ENCODE measurements at places on chromosomes 11 and 22.

GRCh38 chr11:19721176-19721575 lies 8.5 kb downstream of the NAV2 start:
- DNase-seq: no peak

DNA sequence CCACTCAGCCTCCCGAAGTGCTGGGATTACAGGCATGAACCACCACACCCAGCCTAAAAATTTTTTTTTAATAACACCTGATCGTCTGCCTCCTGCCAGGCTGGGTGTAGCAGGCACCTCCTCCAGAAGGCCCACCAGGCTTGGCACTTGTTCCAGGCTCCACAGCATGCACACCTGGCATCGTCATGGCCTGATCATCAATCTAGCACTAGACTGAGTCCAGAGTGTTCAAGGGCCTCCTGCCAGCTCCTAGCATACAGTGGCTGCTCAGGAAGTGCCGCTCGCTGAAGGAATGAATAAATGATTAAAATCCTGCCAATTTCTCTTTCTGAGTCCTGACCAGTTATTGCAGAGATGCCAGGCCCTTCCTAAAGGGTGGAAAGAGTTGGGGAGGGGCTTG lies 3.5 kb upstream of the PDGFB start:
- DNase-seq: no peak

DNA sequence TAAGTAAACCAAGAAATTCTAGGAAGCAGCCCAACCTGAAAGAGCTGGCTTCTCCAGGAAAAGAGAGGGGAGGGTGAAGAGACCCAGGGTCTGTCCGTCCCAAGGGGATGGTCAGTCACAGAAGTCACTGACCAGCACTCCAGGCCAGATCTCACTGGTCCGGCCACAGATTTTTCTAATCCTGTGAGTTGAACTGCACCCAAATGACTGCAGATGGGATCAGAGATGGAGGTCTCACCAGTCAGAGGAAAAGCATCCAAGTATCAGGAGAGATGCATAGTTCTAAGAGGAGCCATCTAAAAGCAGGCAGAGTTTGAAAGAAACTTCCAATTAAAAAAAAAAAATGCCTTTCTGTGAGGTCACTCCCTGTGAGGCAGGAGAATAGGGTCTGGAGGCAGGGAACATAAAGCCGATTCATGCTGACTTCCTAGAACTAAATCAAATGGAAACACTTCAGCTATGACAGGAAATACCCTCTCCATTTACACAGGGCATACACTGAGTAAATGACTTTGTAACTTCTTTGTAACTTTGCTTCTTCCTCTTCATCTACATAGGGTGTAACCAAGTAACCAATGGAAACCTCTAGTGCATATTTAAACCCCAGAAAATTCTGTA lies 144.5 kb downstream of the CCDC34 start:
- DNase-seq: no peak

GRCh38 chr11:6646576-6646917 lies 9.1 kb downstream of the DCHS1 start:
- DNase-seq: no peak

DNA sequence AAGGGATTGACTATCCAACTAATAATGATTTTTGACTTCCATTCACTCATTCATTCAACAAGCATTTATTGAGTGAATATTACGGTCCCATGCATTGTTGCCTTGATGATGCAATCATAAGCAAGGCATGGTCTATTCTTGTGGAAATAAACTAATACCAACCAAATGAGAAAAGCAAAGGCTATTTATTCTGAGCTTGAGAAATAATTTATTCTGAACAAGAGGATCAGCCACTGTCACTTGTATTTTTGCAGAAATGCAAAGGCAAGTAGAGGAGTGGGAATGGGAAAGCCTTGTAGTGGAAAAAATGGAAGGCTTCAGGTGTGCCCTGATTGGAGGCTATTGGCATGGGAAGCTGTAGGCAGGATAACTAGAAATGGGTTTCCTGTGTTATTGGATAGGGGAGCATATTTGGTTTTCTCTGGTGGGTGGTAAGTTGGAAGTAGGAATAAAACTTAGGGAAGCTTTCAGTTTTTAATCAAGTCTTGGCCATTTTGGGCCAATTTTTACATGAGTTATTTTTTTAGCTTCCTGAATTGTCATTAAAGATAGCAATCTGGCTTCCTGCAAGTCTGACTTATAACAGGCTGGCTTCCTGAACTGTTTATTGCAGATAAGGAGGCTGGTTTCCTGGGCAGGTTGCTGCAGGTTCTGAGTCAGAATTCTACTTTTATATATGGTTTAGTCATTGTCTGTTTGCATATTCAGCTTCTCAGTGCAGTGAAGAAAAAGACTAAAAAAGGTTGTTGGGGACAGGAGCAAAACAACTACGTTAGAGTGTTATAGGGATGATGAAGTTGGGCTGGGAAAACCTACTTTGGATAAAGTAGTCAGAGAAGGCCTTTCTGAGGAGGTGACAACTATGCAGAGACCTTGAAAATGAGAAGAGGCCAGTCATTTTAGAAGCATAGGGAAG lies 106.7 kb downstream of the APIP start:
- no peak for DNase-seq

DNA sequence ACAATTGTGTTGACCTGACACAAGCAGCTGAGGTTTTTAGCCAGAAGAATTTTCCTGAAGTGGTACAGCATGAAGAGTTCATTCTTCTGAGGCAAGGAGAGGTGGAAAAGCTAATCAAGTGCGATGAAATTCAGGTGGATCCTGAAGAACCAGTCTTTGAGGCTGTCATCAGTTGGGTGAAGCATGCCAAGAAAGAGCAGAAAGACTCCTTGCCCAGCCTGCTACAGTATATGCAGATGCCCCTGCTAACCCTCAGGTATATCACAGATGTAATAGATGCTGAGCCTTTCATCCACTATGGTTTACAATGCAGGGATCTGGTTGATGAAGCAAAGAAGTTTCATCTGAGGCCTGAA lies 12.9 kb upstream of the SCARF2 start:
- DNase-seq: no peak
